ENCODE measurements at places on chromosomes 12 and 14. TPM values are rescaled to one million over a fixed set of nuclear protein-coding genes. Genes with fewer than 3 reads are reported as not detected.

The HOXC6 gene
- total RNA-seq, result not detected

GRCh38 chr14:45906257-45906656 lies 653.3 kb upstream of the MIS18BP1 start:
- H3K27me3 ChIP-seq, result no peaks in the 10 kb centered on the region
- no peaks in the 10 kb centered on the region for H3K4me1 ChIP-seq
- no peak overlapping the region for H3K4me3 ChIP-seq

DNA sequence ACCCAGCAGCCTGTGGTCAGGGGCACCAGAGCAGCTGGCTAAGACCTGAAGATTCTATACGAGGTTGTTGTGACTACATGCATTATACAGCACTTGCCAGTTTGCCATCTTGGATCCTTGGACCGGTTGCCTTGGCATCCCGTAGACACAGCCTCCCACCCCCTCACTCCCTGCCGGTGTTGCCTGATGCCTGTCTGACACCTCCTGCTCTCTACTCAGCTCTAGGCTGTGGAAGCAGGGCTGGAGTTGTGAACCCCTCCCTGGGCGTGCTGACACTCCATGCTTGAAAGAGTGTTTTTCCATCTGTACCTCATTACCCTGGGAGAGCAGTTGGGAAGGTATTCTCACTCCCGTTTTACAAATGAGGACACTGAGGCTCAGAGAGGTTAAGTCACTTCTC lies 2.5 kb downstream of the CHGA start:
- no peaks in the 10 kb centered on the region for H3K36me3 ChIP-seq
- H3K27ac ChIP-seq, result no peak overlapping the region

DNA sequence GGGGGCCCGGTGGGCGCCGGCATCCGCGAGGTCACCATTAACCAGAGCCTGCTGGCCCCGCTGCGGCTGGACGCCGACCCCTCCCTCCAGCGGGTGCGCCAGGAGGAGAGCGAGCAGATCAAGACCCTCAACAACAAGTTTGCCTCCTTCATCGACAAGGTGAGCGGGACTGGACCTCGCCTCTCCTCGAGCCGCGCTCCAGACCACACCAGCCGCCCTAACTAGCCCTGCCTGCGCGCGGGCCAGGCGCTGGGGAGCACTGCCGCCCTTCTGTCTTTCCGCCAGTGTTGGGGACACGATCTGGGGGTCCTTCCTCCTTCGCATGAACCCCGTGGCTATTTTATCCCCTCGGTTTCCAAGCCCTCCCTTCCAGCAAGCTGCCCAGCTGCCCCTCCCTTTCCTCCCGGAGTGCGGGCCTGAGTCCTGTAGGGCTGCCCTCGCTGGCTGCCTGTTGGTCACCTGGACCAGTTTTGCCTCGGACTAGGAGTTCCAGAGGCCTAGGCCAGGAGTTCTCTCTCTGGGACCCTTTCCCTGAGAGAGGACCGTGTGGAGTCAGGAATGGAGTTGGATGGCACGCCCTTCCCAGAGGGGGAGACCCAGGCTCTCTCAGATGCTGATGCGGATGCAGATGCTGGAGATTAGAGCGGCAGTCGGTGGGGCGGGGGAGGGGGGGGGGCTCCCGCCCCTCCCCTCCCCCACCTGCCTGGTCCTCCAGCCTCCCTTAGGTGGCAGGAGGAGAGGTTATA lies 592 bp downstream of the KRT7 start:
- no peaks in the 10 kb centered on the region for H3K36me3 ChIP-seq
- no peak overlapping the region for H3K4me3 ChIP-seq
- H3K27ac ChIP-seq, result no peak overlapping the region

GRCh38 chr12:12714276-12715021 lies 2.7 kb upstream of the CDKN1B start:
- H3K4me3 ChIP-seq, result peak overlapping the region; percentile 41
- no peak overlapping the region for H3K27ac ChIP-seq
- H3K36me3 ChIP-seq, result peaks cover 3% of the 10 kb centered on the region
- peaks cover 39% of the 10 kb centered on the region for H3K4me1 ChIP-seq

The SLCO1B1 gene
- total RNA-seq, result not detected

The FIGNL2 gene
- not detected for total RNA-seq

DNA sequence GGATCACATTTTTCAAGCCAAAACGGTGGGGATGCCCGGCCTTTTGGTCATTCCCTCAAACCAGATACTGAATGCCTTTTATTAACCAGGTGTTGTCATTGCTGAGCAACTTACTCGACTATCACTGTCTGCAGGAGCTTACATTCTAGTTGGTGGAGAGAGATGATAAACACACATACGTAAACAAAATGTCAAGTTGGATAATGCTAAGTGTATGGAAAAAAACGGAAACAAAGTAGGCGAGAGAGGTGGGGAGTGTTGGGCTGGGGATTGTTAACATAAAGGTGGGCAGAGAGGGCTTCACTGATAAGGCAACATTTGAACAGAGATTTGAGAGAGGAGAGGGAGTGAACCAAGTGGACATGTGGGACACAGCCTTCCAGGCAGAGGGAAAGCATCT lies 4.5 kb downstream of the C12orf43 start:
- H3K27me3 ChIP-seq, result no peaks in the 10 kb centered on the region
- no peak for DNase-seq
- H3K4me1 ChIP-seq, result peaks cover 11% of the 10 kb centered on the region
- peaks cover 8% of the 10 kb centered on the region for H3K36me3 ChIP-seq
- H3K27ac ChIP-seq, result no peak overlapping the region
- no peak overlapping the region for H3K4me3 ChIP-seq

DNA sequence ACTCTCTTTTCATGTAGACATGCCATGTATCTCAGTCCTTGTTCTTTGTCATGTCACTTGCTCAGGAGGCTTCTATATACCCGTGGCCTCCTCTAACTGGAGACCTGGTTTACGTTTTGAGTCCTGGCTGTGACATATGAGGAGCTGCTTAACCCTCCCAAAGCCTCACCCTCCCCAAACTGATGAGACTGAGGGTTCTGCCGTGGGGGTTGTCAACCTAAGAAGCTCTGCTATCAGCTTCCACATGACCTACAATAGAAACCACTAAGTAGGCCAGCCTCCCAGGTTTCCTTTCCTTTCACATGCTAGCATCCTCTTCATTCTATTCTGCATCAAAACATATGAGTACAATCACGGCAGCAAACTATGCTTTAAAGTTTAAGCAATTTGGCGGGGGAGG lies 76.8 kb upstream of the WSCD2 start:
- no peaks in the 10 kb centered on the region for H3K4me1 ChIP-seq
- no peak overlapping the region for H3K4me3 ChIP-seq
- H3K27ac ChIP-seq, result no peak overlapping the region
- H3K27me3 ChIP-seq, result no peaks in the 10 kb centered on the region
- DNase-seq, result no peak
- no peaks in the 10 kb centered on the region for H3K36me3 ChIP-seq

- DNase-seq, result no peak
- no peak overlapping the region for H3K4me3 ChIP-seq
- H3K36me3 ChIP-seq, result no peaks in the 10 kb centered on the region
- H3K27ac ChIP-seq, result no peak overlapping the region
- H3K27me3 ChIP-seq, result no peaks in the 10 kb centered on the region
Measured at GRCh38 chr14:50910495-50911420, 33.5 kb downstream of the PYGL start.

DNA sequence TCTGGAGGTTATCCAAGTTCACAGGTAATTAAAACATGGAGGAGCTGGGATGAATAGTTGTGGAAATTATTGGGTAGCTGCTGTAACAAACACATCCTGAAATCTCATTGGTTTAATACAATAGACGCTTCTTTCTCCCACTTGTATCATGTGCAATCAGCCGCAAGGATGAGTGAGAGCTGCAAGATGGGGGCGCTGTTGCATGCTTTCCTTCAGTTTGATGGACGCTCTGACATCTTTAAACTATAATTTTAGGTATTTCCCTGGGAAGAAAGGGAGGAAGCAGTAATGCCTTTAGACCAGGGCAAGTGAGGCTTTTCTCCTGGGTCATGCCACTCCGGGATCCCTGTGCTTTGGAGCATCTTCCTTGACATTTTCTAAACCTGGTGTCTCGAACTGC lies 178.7 kb downstream of the PAWR start:
- no peaks in the 10 kb centered on the region for H3K27me3 ChIP-seq
- DNase-seq, result peak; percentile 47
- no peaks in the 10 kb centered on the region for H3K36me3 ChIP-seq
- no peaks in the 10 kb centered on the region for H3K4me1 ChIP-seq
- no peak overlapping the region for H3K27ac ChIP-seq

DNA sequence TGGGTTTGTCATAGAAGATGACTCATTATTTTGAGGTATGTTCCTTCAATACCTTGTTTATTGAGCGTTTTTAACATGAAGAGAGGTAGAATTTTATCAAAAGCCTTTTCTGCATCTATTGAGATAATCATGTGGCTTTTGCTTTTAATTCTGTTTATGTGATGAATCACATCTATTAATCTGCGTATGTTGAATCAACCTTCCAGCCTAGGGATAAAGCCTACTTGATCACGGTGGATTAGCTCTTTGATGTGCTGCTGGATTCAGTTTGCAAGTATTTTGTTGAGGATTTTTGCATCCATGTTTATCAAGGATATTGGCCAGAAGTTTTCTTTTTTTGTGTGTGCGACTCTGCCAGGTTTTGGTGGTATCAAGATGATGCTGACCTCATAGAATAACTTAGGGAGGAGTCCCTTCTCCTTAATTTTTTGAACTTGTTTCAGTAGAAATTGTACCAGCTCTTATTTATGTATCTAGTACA lies 602.6 kb downstream of the SNAPC1 start:
- H3K27ac ChIP-seq, result no peak overlapping the region
- no peaks in the 10 kb centered on the region for H3K27me3 ChIP-seq
- DNase-seq, result no peak
- no peaks in the 10 kb centered on the region for H3K36me3 ChIP-seq
- H3K4me1 ChIP-seq, result no peaks in the 10 kb centered on the region

- no peaks in the 10 kb centered on the region for H3K27me3 ChIP-seq
- no peaks in the 10 kb centered on the region for H3K36me3 ChIP-seq
- DNase-seq, result no peak
- H3K27ac ChIP-seq, result no peak overlapping the region
- H3K4me3 ChIP-seq, result no peak overlapping the region
- H3K4me1 ChIP-seq, result no peaks in the 10 kb centered on the region
Measured at GRCh38 chr12:105823810-105824209, 314.9 kb downstream of the NUAK1 start.

The HOXC9 gene
- total RNA-seq, result not detected

GRCh38 chr14:100536121-100536510 lies 51.1 kb downstream of the BEGAIN start:
- no peaks in the 10 kb centered on the region for H3K27me3 ChIP-seq
- DNase-seq, result no peak
- H3K4me3 ChIP-seq, result no peak overlapping the region
- no peaks in the 10 kb centered on the region for H3K4me1 ChIP-seq

DNA sequence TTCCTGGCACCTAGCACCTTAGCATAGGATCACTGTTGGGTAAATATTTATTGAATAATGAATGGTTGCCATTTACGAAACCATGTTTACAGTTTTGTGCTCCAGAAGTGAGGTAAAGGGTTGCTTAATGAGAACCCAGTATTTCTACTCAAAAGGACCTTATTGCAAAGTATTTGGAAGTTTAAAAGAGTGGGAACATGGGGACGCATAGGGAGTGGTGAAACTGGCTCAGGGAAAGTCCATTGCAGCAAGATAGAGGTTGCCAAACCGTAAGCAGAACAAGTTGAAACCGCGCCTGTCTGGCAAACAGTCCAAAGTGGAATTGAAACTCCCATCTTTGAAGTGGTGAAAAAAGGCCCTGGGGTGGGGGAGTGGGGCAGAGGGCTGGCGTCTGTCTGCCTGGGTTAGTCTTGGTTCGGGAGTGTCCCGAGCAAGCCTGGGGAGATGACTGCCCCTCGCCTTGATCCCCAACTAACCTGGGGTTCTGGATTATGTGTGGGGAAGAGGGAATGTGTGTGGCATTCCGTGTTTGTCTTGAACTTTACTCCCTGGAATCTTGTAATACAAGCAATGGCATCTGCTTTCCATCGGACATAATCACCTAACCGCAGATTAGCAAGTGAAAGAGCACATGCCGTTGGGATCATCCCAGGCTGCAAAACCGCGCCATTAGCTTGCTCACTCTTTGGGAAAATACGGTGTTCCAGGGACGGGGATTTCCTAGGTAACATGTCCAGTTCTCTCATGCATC lies 7.2 kb downstream of the ALDH2 start:
- H3K27ac ChIP-seq, result peak overlapping the region; percentile 89
- DNase-seq, result no peak
- no peaks in the 10 kb centered on the region for H3K27me3 ChIP-seq
- no peaks in the 10 kb centered on the region for H3K36me3 ChIP-seq
- H3K4me1 ChIP-seq, result peaks cover 44% of the 10 kb centered on the region

The CCDC184 gene
- total RNA-seq, result 1.2 TPM

GRCh38 chr14:90968025-90968424 lies 92.4 kb downstream of the RPS6KA5 start:
- no peak overlapping the region for H3K27ac ChIP-seq
- H3K4me3 ChIP-seq, result no peak overlapping the region
- H3K27me3 ChIP-seq, result peaks cover 6% of the 10 kb centered on the region
- no peaks in the 10 kb centered on the region for H3K36me3 ChIP-seq
- H3K4me1 ChIP-seq, result no peaks in the 10 kb centered on the region

The DPPA3 gene
- total RNA-seq, result not detected

GRCh38 chr14:35438910-35439713 lies 34.6 kb upstream of the NFKBIA start:
- H3K4me1 ChIP-seq, result peaks cover 18% of the 10 kb centered on the region
- no peaks in the 10 kb centered on the region for H3K36me3 ChIP-seq
- peak overlapping the region; percentile 20 for H3K4me3 ChIP-seq
- H3K27ac ChIP-seq, result peak overlapping the region; percentile 11
- peak; percentile 93 for DNase-seq

The REP15 gene
- total RNA-seq, result not detected

The TAS2R7 gene
- total RNA-seq, result not detected

GRCh38 chr12:14193639-14194038 lies 171.8 kb upstream of the ATF7IP start:
- H3K27me3 ChIP-seq, result no peaks in the 10 kb centered on the region
- H3K4me1 ChIP-seq, result peaks cover 45% of the 10 kb centered on the region
- DNase-seq, result no peak
- H3K4me3 ChIP-seq, result no peak overlapping the region
- no peaks in the 10 kb centered on the region for H3K36me3 ChIP-seq

The ZNF384 gene
- 35.5 TPM for total RNA-seq

DNA sequence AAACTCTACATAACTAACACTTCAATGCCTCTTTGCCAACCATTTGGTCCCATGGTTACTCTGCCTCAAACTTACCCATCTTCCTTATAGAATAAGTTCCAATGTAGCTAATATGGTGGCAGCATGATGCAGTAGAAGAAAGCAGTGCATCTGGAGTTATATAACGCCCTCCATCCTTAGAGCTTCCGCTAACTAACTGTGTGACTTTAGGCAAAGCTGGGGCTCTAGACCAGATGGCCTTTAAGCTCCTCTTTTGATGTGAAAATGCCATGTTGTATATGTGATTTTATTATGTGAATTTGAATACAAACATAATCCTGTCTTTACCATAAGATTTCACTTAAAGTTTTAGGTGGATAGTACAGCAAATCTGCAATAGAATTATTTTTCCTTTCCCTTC lies 6.1 kb downstream of the ABCD2 start:
- H3K4me1 ChIP-seq, result peaks cover 6% of the 10 kb centered on the region
- no peak for DNase-seq
- H3K36me3 ChIP-seq, result no peaks in the 10 kb centered on the region
- no peaks in the 10 kb centered on the region for H3K27me3 ChIP-seq
